Stimulated activated CD8-positive, alpha-beta memory T cell treated with anti-CD3 and anti-CD28 coated beads, Interleukin-4, amount 100 ng/mL, for 1 hour (primary cell): ENCODE measurements at places on chromosomes 6 and 20.

- DNase-seq, result no peak
These were observed 107.7 kb upstream of the GGTLC1 start for GRCh38 chr20:24096264-24096663.

GRCh38 chr6:151284012-151284411 is 44.2 kb downstream of the AKAP12 start:
- no peak for DNase-seq

- no peak for DNase-seq
These were observed 53.8 kb downstream of the ADAT2 start for GRCh38 chr6:143396497-143397226.

- DNase-seq, result no peak
These were observed 31.6 kb downstream of the SRC start for GRCh38 chr20:37377346-37378081.

DNA sequence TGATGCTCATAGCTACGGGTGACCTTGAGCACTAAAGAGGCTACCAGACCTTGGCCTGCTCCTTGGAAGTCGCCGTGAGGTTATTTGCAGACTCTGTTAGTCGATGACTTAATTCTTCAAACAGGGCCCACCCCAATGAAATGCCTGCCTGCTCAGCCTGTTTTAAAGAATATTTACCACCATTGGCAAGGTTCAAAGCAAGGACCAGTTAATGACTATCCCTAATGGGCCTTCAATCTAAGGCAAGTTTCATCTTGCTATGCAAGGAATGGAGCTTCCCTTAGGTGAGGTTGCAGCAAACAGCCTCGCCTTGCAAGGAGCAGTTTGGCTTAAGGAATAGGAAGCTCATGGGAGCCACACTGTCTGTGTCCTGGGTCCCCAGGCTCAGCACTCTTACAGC is 22.9 kb upstream of the SPO11 start:
- no peak for DNase-seq

- DNase-seq, result peak; percentile 53
These were observed 128.3 kb downstream of the MAP3K7 start for GRCh38 chr6:90458353-90459224.
